ENCODE measurements at places on chromosomes 5 and 9.
A peak's percentile ranks its signal among the peaks of the same experiment; 100 is the strongest.

GRCh38 chr5:88876714-88877113 lies 6.3 kb downstream of the MEF2C start:
- no peak for DNase-seq

DNA sequence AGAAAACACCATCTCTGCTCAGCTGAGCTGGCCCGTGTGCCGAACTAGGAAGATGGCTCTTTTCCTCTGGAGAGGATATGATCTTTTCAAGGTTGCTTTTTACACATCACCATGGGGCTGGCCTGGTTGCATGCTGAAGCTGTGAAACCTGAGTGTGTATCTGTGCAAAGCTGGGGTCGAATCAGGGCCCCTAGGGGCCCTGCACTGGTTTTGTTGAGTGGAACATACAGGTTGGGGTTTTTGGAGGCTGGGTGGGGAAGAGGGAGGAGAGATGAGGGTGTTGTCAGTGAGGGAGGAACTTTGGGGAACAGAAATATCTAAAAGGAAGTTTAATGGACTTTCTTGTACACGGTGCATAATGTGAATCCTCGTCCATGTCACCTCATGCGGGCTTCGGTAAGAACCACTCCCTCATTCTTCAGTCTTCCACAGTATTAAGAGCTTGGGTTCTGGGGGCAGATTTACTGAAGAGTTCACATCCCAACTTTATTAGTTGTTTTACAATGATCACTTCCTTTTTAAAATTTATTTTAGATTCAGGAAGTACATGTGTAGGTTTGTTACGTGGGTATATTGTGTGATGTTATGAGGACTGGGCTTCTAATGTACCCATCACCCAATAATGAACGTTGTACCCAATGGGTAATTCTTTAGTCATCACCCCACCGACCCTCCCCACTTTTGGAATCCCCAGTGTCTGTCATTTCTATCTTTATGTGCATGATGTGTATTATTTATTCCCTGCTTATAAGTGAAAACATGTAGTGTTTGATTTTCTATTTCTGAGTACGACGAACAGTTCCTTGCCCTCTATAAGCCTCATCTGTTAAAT lies 238.2 kb downstream of the NR3C1 start:
- no peak for DNase-seq

GRCh38 chr5:102771435-102771834 lies 16.3 kb downstream of the PAM start:
- DNase-seq: no peak

DNA sequence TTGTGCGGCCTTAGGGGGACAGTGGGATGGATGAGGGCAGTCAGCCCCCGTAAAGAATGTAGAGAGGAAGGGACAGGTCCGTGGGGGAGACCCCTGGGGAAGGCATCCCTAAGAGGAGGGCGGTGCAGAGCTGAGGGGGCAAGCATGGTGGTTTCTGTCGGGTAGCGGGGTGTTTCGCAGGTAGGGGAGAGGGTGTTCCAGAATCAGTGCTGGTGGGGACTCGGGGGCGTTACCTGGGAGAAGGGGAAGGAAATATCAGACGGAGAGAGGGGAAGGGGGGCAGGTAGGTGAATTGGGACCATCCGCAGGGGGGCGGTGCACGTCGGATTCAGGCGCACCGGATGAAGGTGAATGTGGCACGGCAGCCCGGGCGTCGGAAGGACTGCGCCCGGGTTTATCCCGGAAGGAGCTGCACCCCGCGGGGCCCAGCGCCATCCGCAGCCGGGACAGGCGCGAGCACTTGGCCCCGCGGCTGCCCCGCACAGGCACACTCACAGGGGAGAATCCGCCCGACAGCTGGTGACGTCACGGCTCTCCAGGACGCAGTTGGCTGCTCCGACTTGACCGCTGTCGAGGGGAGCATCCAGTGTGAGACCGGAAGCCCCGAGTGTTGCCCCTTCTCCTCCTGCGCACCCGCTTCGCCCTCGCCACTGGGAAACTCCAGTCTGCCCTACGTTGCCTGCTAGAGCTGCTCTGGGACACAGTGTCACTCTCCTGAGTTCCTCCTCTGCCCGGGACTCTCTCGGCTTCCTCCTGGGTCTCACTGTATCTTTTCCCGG lies 1.3 kb downstream of the CD72 start:
- DNase-seq: peak; percentile 83

Data from CD4-positive, alpha-beta T cell treated with Interleukin-12 subunit alpha and Interleukin-12 subunit beta, for 1 hour (primary cell).